ENCODE measurements at places on chromosomes 5 and 9. TPM values are rescaled to one million over a fixed set of nuclear protein-coding genes. Genes with fewer than 3 reads are reported as not detected.

The CDHR2 gene
- not detected for total RNA-seq

The LIFR gene
- 21.3 TPM for total RNA-seq

The PCDHA3 gene
- total RNA-seq = 0.32 TPM

The VCAN gene
- total RNA-seq = 234 TPM

The PDE6A gene
- total RNA-seq = not detected

The CEP72 gene
- total RNA-seq = 29.4 TPM

The B4GALT1 gene
- 17.8 TPM for total RNA-seq

The SLC25A2 gene
- total RNA-seq = 0.72 TPM

The MYO10 gene
- total RNA-seq = 93.4 TPM

The PCDHA12 gene
- total RNA-seq = 5.5 TPM

The PTPDC1 gene
- 10.1 TPM for total RNA-seq

The OBP2B gene
- not detected for total RNA-seq

The SLC27A4 gene
- 45.6 TPM for total RNA-seq

The TGFBI gene
- 4.6 TPM for total RNA-seq

The TYRP1 gene
- total RNA-seq = not detected

The AGXT2 gene
- total RNA-seq = not detected

The ENC1 gene
- total RNA-seq = 135 TPM

The FBP2 gene
- not detected for total RNA-seq

The SMIM23 gene
- not detected for total RNA-seq

The RNF183 gene
- total RNA-seq = not detected

The GARIN3 gene
- not detected for total RNA-seq

The EQTN gene
- 0.39 TPM for total RNA-seq

The IDNK gene
- 2.6 TPM for total RNA-seq

The F2R gene
- 42.4 TPM for total RNA-seq

The TEX48 gene
- not detected for total RNA-seq

The SERF1A gene
- total RNA-seq = 12.3 TPM

The LAMC3 gene
- total RNA-seq = 4.0 TPM

The GOLM1 gene
- total RNA-seq = 105 TPM

The ZNF658 gene
- 8.0 TPM for total RNA-seq

The MYMK gene
- not detected for total RNA-seq

The LCNL1 gene
- not detected for total RNA-seq

The ADAMTSL1 gene
- 2.5 TPM for total RNA-seq

The SVEP1 gene
- total RNA-seq = 1.5 TPM

The ECM2 gene
- not detected for total RNA-seq

The PRUNE2 gene
- total RNA-seq = 5.4 TPM

The CTNND2 gene
- total RNA-seq = 39.4 TPM

The PCDHA5 gene
- total RNA-seq = 1.3 TPM

The FBLL1 gene
- total RNA-seq = 5.9 TPM

The PRDM9 gene
- not detected for total RNA-seq

The SLC25A51 gene
- total RNA-seq = 32.5 TPM

The EFNA5 gene
- 42.2 TPM for total RNA-seq

The ENHO gene
- 12.0 TPM for total RNA-seq

The CAVIN4 gene
- 7.0 TPM for total RNA-seq

The CCDC112 gene
- 11.7 TPM for total RNA-seq

The RETREG1 gene
- total RNA-seq = 6.2 TPM

The CYSRT1 gene
- 1.2 TPM for total RNA-seq

The WHRN gene
- 8.9 TPM for total RNA-seq

The LECT2 gene
- total RNA-seq = not detected

The SMIM33 gene
- total RNA-seq = not detected

The RAI14 gene
- 92.7 TPM for total RNA-seq

The SREK1IP1 gene
- total RNA-seq = 28.6 TPM

The PCDHB11 gene
- 3.6 TPM for total RNA-seq

The DUSP1 gene
- total RNA-seq = 20.6 TPM

The GABRA6 gene
- not detected for total RNA-seq

The NR2F1-AS1 gene
- 53.1 TPM for total RNA-seq

The DDX4 gene
- total RNA-seq = not detected

Data from neural crest cell (in vitro differentiated cells).